ENCODE measurements at places on chromosomes 7 and 10.

- no peak for DNase-seq
Measured at GRCh38 chr7:55515569-55516279, 56.6 kb downstream of the VOPP1 start.

DNA sequence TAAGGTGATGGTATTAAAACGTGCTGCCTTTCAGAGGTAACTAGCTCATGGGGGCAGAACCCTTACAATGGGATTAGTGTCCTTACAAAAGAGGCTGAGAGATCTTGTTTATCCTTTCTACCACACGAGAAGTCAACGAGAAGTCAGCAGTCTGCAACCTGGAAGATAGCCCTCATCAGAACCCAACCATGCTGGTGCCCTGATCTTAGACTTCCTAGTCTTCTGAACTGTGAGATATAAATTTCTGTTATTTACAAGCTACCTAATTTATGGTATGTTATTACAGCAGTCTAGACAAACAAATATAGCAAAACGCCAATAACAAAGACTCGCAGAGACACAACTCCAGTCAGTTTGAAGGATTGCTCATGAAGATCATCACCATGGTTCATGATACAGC lies 157.5 kb upstream of the TMEM106B start:
- no peak for DNase-seq

GRCh38 chr7:118573085-118573484 lies 348.6 kb downstream of the ANKRD7 start:
- no peak for DNase-seq

GRCh38 chr10:93364966-93365365 lies 117.2 kb downstream of the MYOF start:
- DNase-seq: no peak

GRCh38 chr10:44261710-44262455 lies 123.0 kb downstream of the CXCL12 start:
- DNase-seq: no peak

DNA sequence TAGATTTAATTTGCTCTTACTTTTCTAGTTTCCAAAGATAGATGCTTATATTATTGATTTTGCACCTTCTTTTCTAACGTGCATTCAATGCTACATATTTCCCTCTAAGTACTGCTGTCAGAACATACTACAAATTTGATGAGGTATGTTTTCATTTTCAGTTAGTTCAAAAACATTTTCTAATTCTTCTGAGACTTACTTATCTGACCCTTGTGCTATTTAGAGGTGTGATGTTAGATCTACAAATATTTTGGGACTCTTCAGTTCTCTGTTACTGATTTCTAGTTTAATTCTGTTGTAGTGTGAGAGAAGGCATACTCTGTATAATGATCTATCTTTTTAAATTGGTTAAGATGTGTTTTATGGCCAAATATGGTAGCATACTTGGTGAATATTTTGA lies 97.8 kb upstream of the TMEM168 start:
- no peak for DNase-seq

DNA sequence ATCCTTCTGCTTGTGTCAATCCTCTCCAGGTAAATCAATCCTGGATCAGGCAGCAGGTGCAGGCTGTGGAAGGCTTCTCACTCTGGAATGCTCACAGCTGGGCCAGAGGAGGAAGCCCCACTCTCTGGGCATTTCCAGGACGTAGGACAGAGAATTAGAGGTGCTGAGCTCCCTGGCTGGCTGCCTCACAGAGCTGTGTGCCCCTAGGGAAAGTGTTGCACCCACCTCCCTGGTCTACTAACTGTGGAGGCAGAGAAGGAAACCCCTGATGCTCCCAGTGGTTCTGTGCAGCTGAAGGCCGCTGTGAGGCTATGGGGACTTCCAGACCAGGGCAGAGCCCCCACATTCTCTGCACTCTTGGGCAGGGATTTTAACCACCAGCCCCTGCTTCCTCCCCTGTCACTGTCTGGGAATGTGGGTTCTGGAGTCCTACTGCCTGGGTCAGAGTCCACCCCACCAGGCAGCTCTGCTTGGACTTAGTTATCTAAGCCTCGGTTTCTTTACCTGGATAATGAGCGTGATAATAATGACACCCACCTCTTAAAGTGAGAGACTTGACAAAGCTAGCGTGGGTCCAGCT lies 73.5 kb upstream of the EEPD1 start:
- DNase-seq: no peak

DNA sequence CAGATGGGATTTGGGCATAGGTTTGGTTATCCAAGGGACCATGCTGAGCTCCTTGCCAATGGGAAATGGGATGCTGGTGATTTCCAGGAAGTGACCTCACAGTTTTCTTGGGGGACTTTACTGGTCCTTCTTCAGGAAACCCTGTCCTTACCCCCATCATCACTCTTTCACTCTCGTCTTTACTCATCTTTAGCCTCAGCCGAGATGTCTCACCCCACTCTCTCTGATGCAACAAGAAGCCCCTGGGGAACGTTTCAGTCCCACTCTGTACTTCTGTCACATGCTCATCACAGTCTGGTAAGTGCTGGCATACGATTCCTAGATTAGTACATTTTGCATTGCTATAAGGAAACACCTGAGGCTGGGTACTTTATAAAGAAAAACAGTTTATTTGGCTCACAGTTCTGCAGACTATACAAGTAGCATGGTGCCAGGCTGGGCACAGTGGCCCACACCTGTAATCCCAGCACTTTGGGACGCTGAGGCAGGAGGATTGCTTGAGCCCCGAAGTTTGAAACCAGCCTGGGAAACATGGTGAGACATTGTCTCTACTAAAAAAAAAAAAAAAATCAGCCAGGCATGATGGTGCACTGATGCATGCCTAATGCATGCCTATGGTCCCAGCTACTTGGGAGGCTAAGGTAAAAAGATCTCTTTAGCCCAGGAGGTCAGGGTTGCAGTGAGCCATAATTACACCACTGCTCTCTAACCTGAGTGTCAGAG lies 63.5 kb upstream of the VKORC1L1 start:
- DNase-seq: no peak

- DNase-seq: no peak
Measured at GRCh38 chr7:139572704-139573385, 49.4 kb downstream of the CLEC2L start.

DNA sequence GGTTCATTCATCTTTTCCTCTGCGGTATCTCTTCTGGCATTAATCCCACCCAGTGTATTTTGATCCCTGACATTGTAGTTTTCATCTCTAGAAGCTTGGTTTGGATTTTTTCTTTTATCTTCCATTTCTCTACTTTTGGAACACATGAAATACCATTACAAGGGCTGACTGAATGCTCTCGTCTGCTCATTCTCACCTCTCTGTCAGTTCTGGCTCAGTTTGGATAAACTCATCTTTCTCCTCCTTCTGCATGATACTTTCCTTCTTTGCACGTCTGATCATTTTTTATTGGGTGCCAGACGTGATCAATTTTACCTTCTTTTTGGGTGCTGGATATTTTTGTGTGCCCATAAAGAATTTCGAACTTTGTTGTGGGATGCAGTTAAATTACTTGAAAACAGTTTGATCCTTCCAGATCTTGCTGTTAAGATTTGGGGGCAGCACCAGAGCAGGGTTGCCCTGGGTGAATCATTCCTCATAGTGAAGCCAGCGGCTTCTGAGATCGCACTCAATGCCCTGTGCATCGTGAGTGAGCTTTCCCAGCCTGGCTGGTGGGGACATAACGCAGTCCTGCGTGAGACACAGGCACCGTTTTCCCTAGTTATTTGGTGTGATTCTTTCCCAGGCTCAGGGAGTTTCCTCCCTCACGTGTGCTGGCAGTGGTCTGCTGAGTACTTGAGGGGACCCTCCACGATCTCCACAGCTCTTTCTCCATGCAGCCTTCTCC lies 53.8 kb downstream of the LHPP start:
- no peak for DNase-seq

DNA sequence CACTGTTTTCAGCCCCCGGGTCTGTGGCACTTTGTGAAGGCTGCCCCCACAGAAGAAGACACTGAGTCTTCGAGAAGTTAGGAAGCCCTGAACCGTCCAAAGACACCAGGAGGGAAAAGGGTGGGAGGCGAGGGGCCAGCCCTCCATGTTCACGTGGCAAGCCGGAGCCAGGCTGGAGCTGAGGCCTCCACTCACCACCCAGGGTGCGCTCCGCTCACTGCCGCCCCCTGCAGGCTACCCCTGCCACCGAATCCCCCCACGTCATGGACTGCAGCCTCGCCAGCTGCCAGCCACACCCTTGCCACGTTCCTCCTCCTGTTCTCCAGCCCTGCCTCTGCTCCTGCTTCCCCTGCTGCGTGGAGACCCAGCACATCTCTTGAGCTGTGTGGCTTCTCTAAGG lies 59.0 kb upstream of the EN2 start:
- no peak for DNase-seq

- DNase-seq: no peak
Measured at GRCh38 chr10:127135844-127136577, 60.4 kb downstream of the INSYN2A start.

DNA sequence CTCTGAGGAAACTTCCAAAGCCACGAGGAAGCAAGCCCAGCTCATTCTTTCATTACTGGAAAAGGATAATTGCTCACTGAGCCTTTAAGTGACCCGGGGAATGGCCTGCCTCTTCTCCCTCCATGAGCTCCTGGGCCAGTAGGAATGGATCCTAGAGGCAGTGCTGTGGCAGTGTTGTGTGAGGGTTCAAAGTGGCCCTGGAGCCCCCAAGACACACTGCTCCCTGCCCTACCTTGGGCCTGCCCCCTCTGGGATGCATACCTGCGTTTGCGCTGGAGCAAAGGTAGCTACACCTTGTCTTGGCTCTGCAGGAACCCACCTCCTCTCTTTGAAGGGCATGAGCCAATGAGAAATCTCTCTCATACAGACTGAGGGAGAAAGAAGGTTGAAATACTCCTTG lies 115.8 kb upstream of the ANLN start:
- DNase-seq: no peak

DNA sequence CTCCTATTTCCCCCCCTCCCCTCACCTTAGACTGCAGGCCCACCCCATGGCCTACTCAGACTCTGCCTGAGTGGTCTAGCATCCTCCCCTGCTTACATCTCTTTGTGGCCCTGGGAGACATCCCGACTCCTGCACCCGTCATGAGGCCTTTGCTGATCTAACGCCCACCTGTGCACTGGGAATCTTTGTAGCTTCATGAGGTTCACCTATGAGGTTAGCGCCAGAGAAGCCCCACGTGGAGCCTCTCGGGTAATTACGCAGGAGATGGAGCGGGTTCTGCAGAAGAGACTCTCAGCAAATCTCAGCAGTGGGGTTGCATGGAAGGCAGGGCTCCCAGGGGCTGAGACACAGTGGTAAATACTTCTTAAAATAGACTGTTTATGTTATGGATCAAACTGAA lies 43.5 kb upstream of the HSPA12A start:
- DNase-seq: no peak

- no peak for DNase-seq
Measured at GRCh38 chr7:38703093-38703492, 71.9 kb upstream of the AMPH start.

GRCh38 chr10:4623200-4623599 lies 202.8 kb upstream of the AKR1E2 start:
- DNase-seq: no peak

DNA sequence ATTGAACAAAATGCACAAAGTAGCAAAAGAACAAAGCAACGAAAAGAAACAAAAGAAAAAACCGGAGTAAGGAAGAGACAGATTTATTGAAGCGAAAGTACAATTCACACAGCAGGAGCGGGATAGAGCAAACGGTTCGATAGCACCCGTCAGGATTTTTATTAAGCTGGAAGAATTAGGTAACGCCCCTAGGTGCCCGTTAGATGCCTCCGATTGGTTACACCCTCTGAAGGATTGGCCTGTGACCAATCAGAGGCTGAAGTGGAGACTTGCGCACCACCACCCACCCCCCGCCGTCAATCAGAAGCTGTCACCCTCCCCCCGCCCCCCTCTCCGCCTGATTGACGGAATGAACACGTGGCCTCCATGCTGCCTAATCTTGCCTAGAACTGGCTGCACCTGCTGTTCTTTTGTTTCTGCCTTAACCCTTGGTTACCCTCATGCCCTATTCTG lies 16.8 kb downstream of the OCM2 start:
- DNase-seq: no peak

DNA sequence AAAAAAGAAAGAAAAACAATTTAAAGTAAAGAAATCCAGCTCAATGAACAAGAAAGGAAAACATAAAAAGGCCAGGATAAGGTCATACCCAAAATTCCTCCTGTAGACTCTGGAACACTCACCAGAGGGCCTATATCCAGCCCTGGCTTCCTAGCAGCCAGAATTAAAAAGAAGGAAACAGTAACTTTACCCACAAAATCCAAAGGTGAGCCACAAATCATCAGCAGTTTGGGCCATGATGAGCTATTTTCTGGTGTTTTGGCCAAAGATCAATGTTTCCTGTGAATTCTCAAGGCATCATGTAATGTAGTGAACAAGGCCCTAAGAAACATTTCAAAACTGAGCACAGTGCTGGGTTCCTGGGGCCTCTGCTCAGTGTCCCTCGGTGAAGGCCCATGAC lies 87.8 kb downstream of the LARP4B start:
- DNase-seq: no peak

DNA sequence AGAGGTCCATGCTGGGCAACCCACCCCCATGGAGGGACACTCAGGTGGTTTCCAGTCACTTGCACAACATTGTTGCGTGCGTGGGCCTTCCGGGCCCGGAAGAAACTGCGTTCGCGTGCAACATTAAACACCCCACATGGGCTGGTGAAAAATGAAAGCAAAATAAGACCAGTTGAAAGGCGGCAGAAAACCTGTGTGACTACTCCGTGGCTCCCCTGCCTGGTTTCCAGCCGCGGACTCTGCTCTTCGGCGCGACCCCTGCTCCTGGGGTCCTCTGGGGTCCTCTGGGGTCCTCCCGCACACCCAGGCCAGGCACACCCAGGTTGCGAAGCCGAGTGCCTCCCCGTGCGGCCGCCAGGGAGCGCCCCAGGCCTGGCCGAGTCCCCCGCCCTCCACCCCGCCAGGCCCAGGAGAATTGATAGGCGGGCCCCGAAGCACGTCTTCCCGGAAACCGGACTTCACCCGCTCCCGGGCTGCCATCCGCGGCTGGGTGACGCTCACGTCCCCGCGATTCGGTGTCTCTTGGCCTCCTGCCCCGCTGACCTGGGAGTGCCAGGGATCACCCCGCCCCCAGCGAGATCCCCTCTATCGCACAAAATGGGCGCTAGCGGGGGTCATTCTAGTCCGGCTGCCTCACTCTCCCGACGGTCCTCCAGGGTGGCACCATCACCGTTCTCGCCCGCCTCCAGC lies 1.9 kb upstream of the SH2D4B start:
- peak; percentile 53 for DNase-seq

- no peak for DNase-seq
Measured at GRCh38 chr7:31027161-31027965, 24.7 kb upstream of the ADCYAP1R1 start.

- no peak for DNase-seq
Measured at GRCh38 chr7:155173905-155174304, 103.8 kb downstream of the HTR5A start.
